Testis (tissue), 5 donors: ENCODE measurements at places on chromosomes 2 and 18.

GRCh38 chr2:8252997-8253694 is 428.7 kb upstream of the ID2 start:
- H3K27me3 ChIP-seq: no peaks in the 10 kb centered on the region
- DNase-seq: no peak
- H3K27ac ChIP-seq: no peak overlapping the region
- H3K4me3 ChIP-seq: no peak overlapping the region

DNA sequence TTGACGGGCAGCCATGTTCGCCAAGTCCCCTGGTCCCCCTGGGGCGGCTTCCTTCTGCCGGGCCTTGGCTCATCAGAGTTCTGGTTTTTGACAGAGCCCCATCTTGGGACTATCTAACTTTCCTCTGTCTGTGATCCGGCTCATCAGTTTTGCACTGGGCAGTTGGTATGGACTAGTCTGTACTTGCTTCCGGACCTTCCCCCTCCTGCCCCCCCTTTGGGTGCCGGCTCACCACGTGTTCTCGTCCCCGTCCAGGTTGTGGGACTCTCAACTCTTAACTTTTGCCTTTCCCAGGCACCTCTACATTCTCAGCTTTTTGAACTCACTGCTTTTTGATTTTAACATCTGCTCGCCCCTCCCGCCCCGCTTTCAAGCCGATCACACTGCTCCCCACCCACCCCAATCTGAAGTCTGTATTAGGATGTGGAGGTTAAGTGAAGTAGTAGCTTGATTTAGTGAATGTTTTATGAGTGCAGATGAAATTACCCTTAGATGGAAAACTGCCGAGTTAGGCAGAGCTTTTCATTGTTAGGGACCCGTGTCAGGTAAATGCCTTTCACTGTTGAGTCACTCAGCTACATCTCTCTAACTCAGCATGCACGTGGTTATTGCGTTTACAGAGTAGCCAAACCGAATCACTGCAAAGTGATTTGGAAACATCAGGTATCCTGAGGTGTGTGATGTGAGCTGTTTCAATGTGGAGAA is 874 bp downstream of the WDR43 start:
- peaks cover 19% of the 10 kb centered on the region for H3K4me1 ChIP-seq
- H3K27ac ChIP-seq: peak overlapping the region; percentile 51
- peak overlapping the region; percentile 91 for H3K4me3 ChIP-seq
- no peaks in the 10 kb centered on the region for H3K36me3 ChIP-seq

DNA sequence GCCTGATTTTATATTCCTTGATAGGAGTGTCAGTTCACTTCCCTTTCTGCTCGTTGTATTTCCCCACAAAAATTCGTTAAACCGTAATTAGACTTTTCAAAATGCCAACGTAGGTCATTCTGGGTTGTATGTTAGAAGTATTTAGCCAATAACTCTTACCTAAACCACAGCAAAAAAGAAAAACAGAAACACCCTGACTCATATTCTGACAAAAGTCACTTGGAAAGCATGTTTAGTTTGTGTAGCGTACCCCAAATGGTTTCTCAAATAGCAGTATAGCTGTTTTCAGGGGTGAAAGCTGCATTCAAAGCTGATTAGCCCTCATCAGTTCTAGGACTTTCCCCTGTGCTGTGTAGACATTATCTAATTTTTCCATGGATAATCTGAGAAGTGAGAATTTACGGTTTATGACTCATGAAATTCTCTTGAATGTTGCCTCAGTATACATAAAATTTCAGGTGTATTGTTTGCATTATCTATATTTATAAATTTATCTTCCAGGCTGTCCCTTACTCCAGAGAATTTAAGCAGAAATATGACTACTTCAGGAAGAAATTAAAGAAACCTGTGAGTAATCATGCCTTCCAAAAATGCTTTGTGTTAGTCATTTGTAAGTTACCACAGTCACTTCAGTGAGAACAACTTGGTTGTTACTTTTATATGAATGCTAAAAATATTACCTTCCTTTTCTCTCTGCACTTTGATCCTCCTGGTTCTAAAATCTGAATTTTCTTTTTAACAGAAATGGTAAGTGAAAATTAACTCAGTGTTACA is 264.9 kb downstream of the ALPK2 start:
- H3K4me3 ChIP-seq: no peak overlapping the region
- no peak overlapping the region for H3K27ac ChIP-seq
- DNase-seq: no peak
- H3K36me3 ChIP-seq: no peaks in the 10 kb centered on the region

- H3K4me1 ChIP-seq: peaks cover 5% of the 10 kb centered on the region
- H3K4me3 ChIP-seq: peak overlapping the region; percentile 65
- no peaks in the 10 kb centered on the region for H3K27me3 ChIP-seq
- DNase-seq: peak; percentile 38
- H3K36me3 ChIP-seq: no peaks in the 10 kb centered on the region
These were observed 853 bp downstream of the GNAL start for GRCh38 chr18:11689669-11690565.
